ENCODE measurements at places on chromosomes 2 and 18. TPM values are rescaled to one million over a fixed set of nuclear protein-coding genes. Genes with fewer than 3 reads are reported as not detected.

GRCh38 chr18:51857989-51858388, 482.0 kb upstream of the DCC start:
- no peak for DNase-seq

DNA sequence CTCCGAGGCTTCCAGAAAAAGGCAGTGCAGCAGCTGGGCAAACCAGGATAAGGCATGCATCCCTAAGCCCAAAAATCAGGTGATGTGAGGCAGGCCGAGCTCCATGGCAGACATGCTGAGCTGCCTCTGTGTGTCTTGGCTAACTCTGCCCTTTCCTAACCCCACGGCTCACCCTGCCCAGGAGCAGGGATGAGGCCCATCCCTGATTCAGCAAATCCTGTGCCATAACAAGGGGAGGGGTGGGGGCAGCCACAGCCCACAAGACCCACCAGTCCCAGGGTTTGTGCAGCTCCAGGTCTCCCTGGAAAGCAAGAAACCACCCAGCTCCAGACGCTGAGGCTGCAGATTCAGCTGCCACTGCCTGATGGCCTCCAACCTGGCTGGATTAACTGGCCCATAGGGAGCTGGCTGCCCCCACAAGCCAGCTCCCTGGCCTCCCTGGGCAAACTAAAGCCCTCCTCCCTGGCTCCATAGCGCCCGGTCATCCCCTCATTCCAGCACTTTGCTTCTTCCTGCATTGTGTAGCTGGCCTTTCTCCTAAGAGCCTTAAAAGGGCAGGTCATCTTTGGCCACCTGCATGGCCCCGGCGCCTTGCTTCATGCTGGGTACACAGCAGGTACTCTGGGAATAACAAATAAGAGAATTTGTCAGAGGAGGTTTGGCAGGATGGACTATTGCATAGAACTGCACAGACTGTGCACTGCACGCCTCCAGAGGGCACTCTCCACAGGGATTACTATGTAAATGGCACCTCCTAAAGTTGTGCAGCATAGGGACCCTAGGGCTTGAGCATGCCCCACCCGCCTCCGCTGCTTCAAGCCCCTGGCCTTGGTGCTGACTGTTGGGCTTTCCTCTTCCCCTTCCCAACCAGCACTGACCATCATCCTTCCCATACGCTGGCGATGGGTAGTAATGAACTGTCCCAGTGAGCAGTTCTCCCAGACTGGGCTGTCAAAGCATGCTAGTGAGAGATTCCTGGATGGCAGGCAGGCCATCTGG, 10.7 kb downstream of the STEAP3 start:
- DNase-seq: peak; percentile 23

GRCh38 chr2:238136820-238137537, 1.5 kb upstream of the KLHL30 start:
- DNase-seq: no peak

Gene PHOSPHO2
- 5.9 TPM for total RNA-seq

DNA sequence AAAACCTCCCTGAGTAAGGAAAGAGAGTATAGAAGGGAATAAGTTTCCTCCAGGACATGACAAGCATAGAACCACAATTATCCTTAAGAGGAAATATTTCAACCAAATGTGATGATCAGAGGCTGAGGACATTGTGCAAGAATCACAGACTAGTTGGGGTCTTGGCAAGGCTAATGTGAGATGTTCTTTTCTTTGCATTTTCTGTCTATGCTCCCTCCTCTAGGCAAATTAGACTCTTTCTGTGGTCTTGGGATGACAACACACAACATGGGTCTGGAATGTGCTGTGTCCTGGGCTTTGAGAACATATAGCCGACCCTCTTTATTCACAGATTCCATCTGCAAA, 32.0 kb upstream of the IL1RL1 start:
- no peak for DNase-seq

DNA sequence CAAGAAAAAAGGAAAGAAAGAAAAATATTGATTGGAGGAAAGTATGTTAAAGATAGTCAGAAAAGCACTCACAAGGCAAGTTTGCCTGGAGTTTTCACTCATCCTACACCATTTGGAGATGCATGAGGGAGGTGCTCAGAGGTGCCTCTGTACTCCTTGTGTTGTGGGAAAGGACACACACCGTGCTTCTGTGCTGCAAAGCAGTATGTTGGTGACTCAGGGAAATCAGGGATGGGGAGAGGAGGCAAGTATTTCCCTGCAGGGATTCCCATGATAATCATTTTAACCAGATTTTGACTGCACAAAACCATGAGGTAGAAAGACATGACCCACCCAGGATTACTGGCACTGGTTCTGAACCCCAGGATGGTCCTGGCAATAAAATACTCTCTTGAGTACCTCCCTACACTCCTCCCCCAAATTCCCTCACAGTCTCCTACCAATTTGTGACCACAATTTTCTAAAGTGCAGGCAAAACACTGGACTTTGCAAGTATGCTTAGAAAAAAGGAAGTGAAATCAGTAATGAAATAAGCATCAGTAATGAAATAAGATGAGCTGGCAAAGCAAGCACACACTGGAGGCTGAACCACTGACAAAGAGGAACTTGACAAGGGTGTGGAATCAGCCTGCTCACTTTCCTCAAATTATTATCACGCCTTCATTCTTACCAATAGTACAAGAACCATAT, 155.5 kb upstream of the ACVR2A start:
- DNase-seq: peak; percentile 23

Gene GREB1
- total RNA-seq: 0.62 TPM

DNA sequence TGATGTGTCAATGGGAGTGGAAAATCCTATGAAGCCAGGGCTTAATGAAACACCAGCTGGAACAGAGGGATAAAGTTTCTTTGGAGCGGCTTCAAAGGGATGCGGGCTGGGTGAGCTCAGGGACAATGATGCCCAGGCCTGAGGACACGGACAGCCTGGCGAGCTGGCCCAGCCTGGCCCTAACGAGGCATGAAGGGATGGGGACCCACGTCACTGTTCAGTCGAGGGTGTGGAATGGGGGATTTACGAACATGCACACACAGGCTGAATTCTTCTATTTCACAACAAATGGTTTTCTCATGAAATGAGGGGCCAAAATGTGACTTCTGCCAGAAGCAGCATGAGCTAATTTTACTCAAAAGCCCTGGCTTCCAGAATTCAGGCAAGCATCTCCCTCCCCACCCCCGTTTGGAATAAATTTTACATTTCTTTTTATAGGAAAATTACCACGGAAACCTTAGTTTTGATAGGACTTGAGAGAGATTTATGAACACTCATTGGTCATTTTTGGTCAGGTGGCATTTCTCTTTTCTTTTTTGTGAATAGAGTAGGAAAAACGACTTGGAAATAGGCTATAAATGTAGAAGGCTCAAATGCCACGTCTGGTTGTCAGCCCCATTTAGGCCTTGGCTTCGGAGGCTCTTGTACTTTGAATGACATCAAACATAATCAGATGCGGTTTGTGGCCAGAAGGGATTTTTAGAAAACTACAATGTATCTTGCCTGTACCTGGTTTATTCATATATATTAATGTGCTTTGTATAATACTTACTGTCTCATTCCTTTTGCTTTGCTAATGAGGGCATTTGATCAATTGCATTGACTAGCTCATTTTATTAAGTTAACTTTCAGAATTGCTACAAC, 893.8 kb upstream of the CELF4 start:
- no peak for DNase-seq

Gene AMER3
- not detected for total RNA-seq

DNA sequence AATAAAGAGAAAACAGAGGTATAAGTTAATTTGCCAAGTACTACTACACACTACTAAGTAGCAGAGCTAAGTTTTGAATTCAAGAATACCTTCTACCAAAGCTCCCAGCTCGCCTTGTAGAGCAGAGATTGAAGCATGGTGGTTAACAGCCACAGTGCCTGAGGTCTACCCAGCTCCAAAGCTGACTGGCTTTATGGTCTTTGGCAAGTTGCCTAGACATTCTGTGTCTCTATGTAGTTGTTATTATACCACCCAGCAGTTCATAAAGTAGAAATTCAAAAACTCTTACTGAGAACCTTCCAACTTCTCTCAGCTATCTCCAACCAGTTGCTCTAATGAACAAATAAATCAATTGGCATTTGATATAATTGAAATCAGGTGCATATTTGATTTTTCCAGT, 87.8 kb downstream of the PDE11A start:
- peak; percentile 12 for DNase-seq

DNA sequence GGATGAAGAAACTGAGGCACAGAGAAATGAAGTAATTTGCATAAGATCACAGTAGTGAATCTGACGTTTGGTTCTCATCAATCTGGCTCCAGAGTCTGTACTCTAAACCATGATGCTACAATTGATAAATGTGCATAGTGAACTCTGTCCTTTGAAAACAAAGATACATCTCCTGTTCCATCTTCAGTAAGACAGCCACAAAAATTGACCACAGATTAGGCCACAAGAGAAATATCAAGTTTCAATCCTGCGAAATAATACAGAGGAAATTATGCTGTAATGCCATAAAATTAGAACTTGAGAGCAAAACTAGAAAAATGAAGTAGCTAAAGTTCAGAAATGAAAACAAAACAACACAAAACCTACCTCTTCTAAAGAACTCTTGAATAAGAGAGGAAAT, 28.4 kb downstream of the FAM98A start:
- DNase-seq: no peak

GRCh38 chr18:73168236-73168635, 300.4 kb upstream of the NETO1 start:
- peak; percentile 4 for DNase-seq

Gene C2orf78
- total RNA-seq: not detected

Gene ASXL3
- total RNA-seq: not detected

- no peak for DNase-seq
These were observed 74.1 kb downstream of the MAPK4 start for GRCh38 chr18:50633992-50634391.

Gene PSMA8
- not detected for total RNA-seq

DNA sequence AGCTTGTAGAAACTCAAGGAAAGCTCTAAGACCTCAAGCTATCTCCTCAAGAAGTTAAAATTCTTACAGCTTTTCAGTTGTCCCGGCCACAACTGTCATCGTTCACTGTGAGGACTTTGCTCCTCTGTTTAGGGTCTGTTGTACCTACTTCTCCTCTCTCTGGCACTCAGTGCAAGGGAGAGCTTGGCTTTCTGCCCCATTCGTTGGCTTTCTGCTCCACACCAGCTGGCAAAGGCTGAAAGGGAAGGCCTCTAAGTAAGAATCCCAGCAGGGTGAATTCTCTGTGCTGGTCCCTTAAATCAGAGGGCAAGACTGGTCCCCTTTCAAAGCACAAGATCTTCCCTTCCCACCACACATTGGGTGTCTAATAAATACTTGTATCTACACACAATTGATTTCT, 17.3 kb downstream of the ZBTB7C start:
- no peak for DNase-seq

- no peak for DNase-seq
These were observed 98.4 kb downstream of the SPHKAP start for GRCh38 chr2:228083131-228083530.
